ENCODE measurements at places on chromosomes 2 and 18.

DNA sequence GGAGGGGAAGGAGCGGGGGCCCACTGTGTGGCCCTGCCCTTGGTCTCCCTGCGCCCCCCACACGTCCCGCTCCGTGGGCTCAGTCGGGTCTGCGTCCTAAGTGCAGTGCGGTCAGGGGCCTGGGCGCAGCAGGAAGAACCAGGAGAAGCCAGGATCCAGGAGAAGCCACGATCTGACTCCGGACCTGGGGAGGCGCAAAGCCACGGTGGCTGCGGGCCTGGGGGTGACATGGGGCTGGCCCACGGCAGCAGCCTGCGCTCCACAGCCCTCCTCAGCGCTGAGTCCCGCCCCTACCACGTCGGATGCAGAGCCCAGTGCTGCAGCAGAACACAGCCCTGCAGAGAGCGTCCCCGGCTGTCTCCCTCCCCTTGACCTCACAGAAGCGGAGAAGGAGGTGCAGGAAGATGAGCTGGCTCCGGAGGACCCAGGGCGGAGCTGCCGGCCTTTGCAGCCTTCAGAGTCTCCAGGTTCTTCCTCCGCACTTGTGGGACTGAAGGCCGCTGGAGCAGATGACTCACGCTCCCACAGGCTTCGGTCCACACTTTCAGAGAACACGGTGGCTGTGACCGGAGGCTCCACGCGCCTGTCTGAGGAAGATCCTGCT, 589.2 kb upstream of the SALL3 start:
- DNase-seq, result no peak

- no peak for DNase-seq
Measured at GRCh38 chr2:153645599-153645998, 167.0 kb upstream of the RPRM start.

- no peak for DNase-seq
Measured at GRCh38 chr2:109473616-109474318, 140.0 kb downstream of the SEPTIN10 start.

DNA sequence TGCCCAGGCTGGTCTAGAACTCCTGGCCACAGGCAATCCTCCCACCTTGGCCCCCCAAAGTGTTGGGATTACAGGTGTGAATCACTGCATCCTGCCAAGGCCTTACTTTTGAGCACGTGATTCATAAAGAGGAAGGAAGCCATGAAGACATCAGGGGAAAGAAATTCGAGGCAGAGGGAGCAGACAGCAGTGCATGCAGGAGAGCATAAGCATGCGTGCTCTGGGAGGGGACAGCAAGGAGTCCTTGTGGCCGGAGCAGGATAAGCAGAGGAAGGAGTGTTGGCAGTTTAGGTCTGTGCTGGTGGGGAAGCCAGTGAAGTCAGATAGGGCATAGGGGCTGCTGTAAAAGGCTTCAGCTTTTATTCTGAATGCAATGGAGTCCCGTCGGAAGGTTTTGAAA, 400.5 kb upstream of the RAB12 start:
- DNase-seq, result no peak

- no peak for DNase-seq
Measured at GRCh38 chr2:1598800-1599199, 145.5 kb downstream of the PXDN start.

GRCh38 chr2:7026742-7027141, 109.5 kb downstream of the RNF144A start:
- DNase-seq, result no peak

GRCh38 chr2:52880872-52881271, 886.7 kb upstream of the CHAC2 start:
- DNase-seq, result no peak

GRCh38 chr2:158502974-158503373, 46.2 kb downstream of the PKP4 start:
- DNase-seq, result peak; percentile 84

GRCh38 chr2:10220902-10221391, 81.8 kb upstream of the HPCAL1 start:
- DNase-seq, result peak; percentile 79

GRCh38 chr2:187466129-187466792, 18.2 kb upstream of the CALCRL start:
- DNase-seq, result no peak

DNA sequence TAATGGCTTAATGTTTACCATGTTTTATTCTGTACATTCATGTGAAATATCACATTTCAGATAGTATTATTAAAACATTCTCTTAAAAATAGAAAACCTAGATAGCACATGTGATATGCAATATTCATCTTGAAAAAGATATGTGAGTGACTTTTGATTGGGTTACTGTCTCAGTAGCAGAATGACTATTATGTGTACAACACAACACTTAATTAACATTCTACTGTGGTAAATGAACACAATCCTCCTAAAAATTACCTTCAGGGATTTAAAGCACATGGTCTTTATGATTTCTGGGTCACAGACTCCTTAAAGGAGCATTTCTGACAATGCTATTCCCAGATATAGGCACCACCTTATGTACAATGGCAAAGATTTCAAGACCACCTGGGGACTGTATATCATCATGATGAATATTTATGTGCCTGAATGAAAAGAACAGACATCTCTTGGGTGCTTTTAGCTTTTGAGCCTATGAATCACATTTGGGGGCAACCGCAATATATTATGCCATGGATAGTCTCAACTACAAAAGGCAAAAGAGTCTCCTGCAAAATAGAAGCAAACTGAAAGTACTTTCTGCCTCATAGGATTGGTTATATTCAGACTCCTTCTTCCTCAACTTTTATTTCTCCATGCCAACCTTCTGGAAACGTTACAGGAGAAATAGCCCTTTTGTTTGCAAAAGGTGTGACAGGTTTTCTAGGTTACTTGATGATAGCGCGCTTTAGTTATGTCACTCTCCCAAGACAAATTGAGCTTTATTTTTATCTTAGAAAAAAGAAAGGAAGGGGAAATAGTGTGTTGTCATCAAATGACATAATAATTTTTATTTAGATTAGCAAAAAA, 259.0 kb downstream of the CALCRL start:
- DNase-seq, result no peak

DNA sequence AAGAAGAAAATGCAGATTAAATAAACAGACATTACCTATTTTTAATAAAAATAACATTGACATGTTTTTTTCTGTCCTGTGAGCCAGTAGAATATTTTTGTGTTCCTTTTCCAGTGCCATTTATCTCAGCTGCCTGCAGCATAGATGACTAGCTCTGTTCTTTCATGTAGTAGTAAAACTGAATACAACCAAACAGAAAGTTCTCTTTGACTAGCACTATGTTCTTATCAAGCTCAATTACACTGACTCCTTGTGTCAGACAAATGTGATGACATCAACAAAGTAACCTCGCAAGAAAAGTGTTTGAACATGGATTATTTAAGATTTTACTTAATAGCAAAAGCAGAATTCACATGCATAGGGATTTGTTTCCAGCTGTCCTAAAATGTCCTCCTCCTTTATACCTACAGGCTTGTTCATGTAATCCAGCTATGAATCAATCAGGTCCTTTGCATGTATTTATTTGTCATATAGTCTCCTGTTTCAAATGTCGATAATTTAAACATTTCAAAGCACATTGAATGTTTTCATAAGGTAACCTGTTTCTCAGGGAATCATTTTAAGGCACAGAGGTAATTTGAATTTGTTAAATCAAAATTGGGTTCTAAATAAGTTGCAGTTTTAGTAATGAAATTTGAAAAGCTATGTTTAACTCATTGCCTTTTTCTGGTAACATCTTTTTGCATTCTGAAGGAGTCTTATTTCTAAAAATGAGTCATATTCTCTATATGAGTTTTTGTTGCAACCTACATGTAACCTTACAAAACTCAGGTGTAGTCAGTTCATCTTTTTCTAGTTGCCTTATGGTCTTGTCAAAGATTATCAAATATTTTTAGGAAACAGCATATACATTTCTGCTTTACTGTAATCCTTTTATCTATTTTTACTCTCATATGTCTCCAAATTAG, 215.3 kb upstream of the GULP1 start:
- DNase-seq, result no peak

- no peak for DNase-seq
Measured at GRCh38 chr2:3427272-3427671, 47.8 kb downstream of the TRAPPC12 start.

GRCh38 chr2:44752761-44753160, 188.7 kb upstream of the SIX3 start:
- no peak for DNase-seq

DNA sequence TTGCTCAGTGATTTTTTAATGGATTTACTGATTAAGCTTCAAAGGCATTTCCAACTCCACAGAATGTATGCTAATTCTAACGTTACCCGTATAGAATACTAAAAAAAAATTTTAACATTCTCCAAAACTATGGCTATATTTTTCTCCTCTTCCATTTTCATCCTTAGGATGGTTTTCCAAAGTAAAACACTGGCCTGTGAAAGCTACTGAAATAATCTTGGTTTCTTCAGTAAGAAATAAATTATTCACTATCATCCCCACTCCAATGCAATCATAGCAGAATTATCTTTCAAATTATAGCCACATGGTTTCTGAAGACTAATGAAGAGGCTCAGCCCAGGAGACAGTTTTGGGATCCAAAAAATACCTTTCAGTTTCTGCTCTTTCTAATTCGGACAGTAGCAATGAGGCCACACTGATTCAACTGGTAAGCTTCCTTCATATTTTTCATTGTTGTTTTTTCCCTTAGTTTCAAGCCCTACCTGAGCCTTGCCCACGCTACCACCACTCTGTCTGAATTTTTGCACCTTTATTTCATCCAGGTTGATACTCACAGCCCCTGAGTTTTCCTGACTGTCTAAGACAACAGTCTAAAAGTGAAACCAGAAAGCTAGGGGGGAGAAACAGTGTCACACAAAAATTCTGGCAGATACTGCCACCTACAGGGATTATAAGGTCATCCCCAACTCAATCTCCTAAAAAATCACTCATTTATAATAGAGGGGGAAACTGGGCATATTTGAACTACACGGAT, 887.9 kb downstream of the NRXN1 start:
- peak; percentile 36 for DNase-seq

GRCh38 chr2:234329202-234329960, 167.5 kb downstream of the ARL4C start:
- DNase-seq, result no peak

DNA sequence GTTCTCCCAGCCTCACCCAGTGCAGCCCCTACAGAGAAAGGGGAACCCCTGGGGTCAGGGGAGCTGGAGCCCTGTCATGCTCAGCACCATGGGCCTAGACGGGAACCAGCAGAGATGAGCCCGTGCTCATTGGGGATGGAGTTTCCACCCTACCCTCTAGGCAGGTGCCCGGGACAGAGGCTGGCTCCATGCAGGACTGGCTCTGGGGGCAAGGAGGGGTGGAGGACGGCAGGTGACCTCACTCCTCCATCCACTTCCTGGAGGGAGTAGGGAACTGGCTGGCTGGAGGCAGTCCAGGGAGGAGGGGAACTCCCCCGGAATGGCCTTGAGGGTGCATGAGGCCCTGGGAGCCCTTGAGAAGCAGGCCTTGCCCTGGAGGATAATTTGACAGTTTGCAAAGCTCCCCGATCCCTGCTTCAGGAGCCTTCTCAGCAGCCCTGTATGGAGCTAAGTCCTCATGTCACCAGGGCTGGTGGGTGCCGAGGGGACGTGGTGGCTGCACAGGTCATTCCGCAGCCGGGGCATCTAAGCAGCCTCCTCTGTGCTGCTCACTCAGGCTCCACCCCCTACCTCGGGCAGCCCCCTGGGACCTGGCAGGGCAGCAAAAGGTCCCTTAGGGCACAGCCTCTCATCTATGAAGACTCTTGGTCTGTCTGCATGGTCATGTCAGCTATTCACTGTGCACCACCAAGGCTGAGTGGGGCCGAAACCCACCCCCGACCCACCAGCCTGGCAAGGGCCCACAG, 2.1 kb downstream of the NEURL3 start:
- DNase-seq, result no peak

DNA sequence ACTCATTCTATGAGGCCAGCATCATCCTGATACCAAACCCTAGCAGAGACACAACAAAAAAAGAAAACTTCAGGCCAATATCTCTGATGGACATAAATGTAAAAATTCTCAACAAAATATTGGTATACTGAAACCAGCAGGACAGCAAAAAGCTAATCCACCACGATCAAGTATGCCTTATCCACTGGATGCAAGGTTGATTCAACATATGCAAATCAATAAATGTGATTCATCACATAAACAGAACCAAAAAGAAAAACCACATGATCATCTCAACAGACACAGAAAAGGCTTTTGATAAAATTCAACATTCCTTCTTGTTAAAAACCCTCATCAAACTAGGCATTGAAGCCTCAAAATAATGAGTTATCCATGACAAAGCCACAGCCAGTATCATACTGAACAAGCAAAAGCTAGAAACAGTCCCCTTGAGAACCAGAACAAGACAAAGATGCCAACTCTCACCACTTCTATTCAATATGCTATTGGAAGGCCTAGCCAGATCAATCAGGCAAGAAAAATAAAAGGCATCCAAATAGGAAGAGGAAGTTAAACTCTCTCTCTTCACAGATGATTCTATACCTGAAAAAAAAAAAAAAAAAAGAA, 45.3 kb downstream of the RTTN start:
- no peak for DNase-seq

- DNase-seq, result no peak
Measured at GRCh38 chr2:5123582-5124196, 568.5 kb upstream of the SOX11 start.
